Fibroblast of skin of back (primary cell): ENCODE measurements at places on chromosomes 2 and 18.

GRCh38 chr18:79528846-79529245 lies 133.1 kb downstream of the NFATC1 start:
- DNase-seq, result peak; percentile 59

GRCh38 chr2:43383533-43383932 lies 157.1 kb upstream of the ZFP36L2 start:
- no peak for DNase-seq

DNA sequence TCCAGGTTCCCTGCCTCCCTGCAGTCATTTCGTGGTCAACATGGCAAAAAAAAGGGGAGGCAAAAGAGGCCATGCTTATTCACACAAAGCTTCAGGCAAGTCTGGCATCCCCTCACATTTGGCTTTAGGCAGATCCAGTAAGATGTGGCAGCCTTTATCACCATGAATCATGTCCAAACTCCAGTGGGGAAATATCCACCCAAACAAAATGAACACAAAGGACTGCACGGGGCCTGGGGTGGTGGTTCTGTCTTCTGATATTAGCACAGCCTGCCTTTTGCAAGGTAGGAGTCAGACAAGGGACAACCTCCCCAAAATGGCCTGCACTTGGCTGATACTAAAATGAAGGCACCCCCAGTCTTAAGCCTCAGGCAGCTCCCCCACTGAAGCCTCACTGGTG lies 129.9 kb downstream of the ZBTB7C start:
- DNase-seq, result no peak

DNA sequence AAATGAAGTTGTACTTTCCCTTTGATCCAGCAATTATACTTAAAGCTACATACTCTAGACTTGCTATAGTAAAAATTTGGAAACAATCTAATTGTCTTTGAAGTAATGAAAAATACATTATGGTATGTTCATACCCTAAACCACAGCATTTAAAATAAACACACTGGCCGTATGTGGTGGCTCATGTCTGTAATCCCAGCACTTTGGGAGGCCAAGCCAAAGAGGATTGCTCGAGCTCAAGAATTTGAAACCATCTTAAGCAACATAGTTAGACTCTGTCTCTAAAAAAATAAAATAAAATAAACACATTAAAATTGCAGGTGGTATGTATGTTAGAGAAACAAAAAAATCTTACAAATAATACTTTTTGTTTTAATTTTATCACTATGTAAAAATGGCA lies 208.1 kb upstream of the KLHL14 start:
- DNase-seq, result peak; percentile 65

- no peak for DNase-seq
These were observed 147.1 kb downstream of the FMNL2 start for GRCh38 chr2:152481881-152482583.
